Nucleus accumbens (tissue), 56 donors: ENCODE measurements at places on chromosomes 11 and 22.

GRCh38 chr11:46902694-46903093 lies 15.7 kb downstream of the LRP4 start:
- DNase-seq: no peak

DNA sequence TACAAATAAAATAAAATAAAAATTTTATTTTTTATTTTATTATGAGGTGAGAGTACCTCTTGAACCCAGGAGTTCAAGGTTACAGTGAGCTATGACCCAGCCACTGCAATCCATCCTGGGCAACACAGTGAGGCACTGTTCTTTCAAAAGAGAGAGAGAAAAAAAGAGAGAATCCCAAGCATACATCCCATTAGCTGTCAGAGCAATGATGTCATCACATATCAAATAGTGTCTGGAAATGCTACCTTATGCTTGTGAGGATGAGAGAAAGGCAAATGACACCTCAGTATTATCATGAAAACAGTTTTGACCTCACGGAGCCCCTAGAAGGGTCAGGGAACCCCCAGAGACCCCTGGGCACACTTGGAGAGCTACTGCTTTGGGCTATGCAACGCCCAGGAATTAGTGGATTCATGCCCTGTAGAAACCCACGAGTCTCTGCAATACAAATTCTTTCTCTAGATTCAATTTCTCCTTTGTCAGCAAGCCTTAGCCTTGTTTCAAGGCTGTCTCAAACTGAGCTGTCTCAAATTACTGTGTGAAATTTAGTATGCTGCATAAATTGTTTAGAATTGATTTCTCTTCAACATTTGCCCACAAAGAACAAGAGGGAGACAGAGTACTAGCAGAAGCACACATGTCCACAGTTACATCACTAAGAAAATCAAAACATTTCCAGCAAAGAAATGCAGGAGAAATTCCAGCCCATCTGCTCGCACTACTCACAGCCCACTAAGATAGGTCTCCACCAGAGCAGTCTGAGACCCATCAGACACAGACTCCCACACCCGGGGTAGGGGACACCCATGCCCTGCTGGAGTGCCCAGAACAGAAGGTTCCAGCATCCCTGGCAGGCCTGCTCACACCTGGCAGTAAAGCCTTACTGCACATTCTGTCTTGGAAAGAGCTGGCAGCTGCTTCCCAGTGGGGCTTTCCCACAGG lies 18.1 kb downstream of the DGCR2 start:
- no peak for DNase-seq

GRCh38 chr11:31806928-31807798 lies 4.0 kb downstream of the PAX6 start:
- DNase-seq: no peak

DNA sequence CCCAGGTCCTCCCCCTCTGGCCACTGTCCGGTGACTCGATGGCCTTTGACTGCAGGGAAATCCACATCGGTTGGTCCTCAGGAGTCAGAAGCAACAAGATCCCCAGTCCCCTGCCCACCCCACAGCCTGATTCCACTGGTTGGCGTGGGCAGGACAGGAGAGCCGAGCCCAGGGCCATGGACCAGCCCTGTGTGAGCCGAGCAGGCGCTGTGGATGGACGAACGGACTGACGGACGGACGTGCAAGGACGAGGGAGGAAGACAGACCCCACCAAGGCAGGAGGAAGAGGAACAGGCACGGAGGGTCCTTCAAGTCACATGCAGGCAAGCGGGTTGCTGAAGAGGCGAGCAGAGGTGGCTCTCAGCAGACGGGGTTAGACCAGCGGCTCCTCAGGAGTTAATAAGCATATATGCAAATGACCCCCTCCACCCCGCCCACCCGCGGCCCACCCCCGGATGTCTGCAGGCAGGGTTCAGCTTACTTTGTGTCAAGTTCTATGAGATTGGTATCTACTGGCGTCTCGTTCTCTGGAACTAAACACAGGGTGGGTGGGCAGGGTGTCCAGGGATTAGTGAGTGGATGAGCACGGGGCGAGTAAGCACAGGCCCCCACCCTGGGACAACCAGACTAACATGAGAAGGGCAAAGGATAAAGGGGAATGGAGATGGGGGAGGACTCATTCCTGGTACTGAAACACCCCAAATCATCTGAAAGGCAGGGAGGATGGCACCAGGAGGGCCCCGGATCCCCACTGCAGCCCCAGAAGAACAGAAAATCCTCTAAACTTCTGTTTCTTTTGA lies 26.8 kb downstream of the TPBGL start:
- DNase-seq: no peak

- DNase-seq: no peak
These were observed 5.9 kb upstream of the BATF2 start for GRCh38 chr11:65002706-65003105.

GRCh38 chr11:119936426-119936825 lies 201.5 kb downstream of the TRIM29 start:
- no peak for DNase-seq

GRCh38 chr11:119100994-119101758 lies 477 bp downstream of the DPAGT1 start:
- no peak for DNase-seq

- DNase-seq: no peak
These were observed at the start of gene PDGFB for GRCh38 chr22:39244496-39245129. Gene PDGFB (minus strand): TSS chr22:39244982. CDS start chr22:39243963, 1,019 bp downstream.

DNA sequence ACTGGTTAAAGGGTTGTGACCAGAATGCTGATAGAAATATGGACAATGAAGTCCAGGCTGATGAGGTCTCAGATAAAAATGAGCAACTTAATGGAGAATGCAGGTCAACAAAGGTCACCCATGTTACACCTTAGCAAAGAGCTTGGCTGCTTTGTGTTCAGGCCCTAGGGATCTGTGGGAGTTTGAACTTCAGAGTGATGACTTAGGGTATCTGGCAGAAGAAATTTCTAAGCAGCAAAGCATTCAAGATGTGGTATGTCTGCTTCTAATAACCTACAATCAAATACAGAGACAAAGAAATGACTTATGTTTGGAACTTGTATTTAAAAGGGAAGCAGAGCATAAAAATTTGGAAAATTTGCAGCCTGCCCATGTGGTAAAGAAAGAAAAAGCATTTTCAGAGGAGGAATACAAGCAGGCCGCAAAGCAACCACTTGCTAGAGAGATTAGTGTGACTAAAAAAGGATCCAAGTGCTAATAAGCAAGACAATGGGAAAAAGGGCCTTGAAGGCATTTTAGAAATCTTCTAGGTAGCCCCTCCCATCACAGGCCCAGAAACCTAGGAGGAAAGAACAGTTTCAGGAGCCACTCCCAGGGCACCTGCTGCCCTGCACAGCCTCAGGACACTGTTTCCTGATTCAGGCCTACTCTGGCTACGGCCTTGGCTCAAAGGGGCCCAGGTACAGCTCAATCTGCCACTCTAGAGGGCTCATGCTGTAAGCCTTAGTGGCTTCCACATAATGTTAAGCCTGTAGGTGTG lies 41.3 kb downstream of the TNKS1BP1 start:
- DNase-seq: no peak

DNA sequence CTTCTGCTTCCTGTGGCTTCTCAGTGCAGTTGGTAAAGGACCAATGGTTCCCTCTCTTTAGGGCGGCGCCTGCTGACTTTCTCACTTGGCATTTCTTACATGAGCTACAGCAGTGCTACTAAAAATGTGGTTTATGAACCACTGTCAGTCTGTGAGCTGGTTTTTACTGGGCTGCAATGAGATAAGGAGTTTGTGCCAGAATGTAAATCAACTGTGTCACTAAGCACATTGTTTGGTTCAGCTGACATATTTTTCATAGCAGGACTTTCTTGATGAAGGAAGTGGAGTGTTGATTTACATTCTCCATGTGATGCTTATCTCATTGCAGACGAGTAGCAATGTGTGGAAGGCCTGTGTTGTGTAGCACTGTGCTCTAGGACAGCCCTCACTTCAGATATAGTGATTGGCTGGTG lies 463.3 kb downstream of the SOX6 start:
- no peak for DNase-seq

- no peak for DNase-seq
These were observed 14.7 kb downstream of the TOM1 start for GRCh38 chr22:35314161-35314942.

- DNase-seq: no peak
These were observed 54.7 kb downstream of the MICAL3 start for GRCh38 chr22:17969701-17970113.

- no peak for DNase-seq
These were observed 5.2 kb downstream of the TMEM126A start for GRCh38 chr11:85652786-85653447.

DNA sequence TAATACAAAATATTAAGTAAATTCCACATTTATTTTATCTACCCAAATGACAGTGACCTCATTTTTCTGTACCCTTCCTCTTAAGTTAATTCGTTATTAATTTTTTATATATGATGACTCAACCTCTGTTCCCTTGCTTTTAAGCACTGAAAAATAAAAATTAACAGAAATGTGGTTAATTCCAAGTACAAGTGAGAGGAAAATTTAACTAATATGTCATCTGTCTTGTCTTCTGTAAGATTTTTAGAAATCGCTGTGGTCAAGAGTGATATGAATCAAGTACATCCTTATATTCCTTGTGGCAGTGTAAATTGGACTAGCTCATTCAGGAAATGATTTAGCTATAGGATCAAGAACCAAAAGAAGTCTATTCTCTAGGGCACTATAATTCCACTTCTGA lies 74.5 kb downstream of the PDHX start:
- no peak for DNase-seq

DNA sequence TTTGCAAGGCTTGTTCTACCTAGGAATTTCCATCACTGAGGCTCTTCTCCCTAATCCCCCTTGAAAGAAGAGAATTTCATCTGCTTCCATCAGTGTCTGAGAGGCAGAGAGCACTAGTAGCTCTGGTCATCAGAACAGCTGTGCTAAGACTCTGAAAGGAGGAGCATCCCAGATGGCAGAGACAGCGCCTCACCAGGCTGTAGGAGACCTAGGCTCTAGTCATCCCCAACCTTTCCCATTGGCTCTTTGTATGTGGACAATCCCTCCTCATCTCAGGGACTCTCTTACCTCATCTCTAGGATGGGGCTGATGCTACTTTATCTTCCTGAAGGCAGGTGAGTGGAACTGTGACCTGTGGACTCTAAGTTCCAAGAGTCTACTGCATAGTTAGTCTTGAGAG lies 8.8 kb upstream of the OR9I1 start:
- DNase-seq: no peak

- DNase-seq: no peak
These were observed 13.3 kb downstream of the B3GAT1 start for GRCh38 chr11:134398644-134399292.

- DNase-seq: no peak
These were observed 210.5 kb downstream of the MN1 start for GRCh38 chr22:27591060-27591459.

DNA sequence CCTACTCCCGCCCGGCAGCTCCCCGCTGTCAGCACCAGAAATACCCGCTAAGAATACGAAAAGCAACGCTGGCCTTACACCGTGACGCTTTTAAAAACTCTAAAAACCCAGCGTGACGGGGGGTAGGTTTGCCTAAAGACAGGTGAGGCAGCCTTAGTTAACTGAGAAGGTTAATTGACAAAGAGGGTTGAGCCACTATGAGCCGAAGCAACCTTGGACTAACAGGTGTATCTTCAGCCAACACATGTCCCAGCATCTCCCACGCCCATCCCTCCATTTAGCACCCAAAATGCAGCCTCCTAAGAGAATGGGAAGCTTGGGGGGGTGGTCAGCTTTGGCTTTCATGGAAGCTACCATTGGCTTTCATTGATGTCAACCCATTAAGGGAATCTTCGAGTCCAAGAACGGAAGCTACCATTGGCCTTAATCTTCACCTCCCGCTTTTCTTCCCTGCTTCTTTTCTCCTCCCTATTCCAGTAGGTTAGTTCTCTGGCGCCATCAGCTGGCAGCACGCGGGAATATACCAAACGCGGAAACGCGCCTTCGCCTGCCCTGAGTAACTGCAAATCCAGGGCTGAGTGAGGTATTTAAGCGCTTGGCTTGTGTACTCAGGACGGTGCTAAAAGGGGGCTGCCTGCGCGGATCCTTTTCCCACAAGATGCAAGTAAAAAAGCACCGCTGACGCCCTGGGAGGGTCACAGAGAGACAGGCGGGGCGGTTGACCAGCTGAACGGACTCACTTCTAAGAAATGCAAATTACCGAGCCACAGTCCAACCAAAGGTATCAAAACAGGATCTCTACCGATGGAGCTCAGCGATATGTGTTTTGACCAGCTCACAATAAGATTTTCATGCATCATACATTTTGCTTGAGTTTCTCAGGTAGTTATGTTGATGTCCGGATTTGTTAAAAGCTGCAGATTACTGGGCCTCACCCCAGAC lies 38.5 kb upstream of the GLYATL1 start:
- peak; percentile 30 for DNase-seq

DNA sequence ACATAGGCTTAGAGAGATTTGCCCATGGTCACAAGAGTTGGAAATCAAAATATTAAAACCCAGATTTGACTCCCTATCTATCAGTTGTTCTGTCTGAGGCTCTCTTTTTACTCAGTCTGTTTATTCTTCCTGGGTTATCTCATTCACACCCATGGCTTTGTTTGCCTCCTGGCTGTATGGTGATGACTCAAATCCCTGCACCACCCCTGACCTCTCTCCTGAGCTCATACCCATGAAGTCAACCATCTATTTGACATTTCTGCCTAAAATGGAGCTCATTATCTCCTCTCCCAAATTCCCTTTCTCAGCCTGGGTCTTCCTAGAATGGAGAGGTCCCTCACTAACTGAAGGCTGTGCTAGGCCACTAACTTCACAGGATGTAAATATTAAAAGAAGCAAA lies 27.8 kb upstream of the CCDC134 start:
- no peak for DNase-seq

DNA sequence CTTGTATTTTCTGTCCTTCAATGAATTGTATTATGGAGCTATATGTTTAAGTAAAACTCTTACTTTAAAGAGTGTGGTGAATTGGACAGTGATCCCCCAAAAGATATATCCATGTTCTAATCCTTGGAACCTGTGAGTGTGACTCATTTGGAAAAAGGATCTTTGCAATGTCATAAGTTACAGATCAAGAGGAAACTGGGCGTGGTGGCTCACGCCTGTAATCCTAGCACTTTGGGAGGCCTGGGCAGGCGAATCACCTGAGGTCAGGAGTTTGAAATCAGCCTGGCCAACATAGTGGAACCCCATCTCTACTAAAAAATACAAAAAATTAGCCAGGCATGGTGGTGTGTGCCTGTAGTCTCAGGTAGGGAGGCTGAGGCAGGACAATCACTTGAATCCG lies 36.7 kb downstream of the ELF5 start:
- DNase-seq: no peak

GRCh38 chr11:74949753-74950137 lies 679 bp downstream of the SPCS2 start:
- no peak for DNase-seq

DNA sequence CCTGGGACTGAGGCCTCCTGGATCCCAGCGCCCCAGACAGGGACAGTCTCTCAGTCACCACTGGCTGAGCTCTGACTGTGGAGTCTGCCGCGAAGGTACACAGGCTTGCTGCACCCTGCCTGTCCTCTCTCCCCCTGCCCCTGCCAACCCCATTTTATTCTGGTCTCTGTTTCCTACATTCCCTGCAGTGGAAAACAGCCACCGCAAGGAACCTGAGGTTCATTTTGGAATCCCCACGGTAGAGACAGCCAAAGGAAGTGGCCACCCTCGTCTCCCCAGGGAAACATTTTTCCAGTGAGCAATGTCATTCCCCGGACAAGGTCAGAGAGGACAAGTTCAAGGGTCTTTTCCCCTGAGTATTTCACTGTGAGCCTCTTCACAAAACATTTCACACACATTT lies 56.6 kb downstream of the FBXO7 start:
- no peak for DNase-seq

GRCh38 chr11:46547579-46547978 lies 46.2 kb downstream of the AMBRA1 start:
- no peak for DNase-seq
